T-helper 2 cell treated with Interferon-gamma antibody and Interleukin-4, amounts not matched to agents 5 μg/mL and 100 μg/mL, for 36 hours (primary cell): ENCODE measurements at places on chromosomes 16 and 17.

GRCh38 chr16:25395528-25395927 is 137.9 kb upstream of the ZKSCAN2 start:
- DNase-seq: no peak

DNA sequence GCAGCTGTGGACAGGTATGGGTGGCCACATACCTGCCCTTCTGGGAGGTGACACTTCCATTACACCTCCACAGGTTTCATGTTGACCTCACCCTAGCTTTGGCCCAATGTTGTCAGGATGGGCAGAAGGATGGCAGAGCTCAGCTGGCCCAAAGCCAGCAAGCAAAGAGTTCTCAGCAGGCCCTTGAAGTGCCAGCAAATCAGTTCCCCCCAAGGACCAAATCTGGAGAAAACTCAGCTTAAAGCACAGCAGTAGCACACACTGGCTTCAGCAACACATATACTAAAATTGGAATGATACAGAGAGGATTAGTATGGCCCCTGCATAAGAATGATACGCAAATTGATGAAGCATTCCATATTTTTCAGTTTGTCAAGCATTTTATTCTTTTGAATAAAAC is 13.4 kb downstream of the ARL4D start:
- no peak for DNase-seq

DNA sequence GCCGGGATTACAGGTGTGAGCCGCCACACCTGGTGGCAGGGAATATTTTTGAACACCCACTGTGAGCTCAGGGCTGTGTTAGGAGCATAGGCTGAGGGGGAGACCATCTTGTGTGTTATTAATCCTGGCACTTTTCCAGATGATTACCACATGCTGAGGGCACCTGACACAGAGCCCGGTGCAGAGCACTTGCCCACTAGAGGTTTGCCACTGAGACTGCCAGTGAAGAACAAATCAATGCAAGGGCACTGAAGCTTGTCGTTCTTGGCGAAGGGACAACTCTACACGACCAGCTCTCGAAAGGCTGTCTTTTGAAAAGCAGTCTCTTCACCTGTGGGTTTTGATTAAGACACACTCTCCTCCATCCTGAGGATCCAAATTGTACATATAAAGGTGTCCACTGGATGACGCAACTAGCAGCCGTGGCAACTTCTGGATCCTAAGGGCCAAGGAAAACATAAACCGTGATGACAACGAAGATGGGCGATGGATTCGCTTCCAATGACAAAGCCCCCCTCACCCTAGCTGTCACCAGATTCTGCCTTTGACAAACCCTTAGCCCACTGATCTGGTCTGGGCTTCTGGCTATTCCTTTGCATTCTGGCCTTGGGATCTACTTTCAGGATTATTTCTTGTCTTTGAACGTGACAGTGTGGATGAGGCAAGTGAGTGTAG is 28.7 kb downstream of the WIPI1 start:
- no peak for DNase-seq

DNA sequence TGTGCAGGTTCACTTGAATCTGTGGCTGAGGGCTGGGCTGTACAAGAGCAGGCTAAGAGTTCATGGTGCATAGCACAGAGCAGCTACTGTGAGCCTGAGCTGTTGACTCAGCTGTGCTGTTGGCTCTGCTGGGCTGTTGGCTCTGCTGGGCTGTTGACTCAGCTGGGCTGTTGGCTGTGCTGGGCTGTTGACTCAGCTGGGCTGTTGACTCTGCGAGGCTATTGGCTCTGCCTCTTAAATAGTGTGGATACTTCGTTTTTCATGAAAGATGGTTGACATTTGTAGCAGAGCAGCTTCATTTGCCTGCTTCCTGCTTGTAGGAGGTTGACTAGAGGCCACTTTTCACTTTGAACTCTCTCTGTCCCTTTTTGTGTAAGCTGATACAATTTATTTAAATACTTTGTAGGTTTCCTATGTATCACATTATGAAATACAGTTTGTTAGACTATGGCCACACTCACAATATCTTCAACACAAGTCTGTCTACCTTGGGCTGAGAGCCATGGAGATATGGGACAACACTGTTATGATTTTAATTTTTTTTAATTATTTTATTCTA is 40.3 kb upstream of the CCNF start:
- DNase-seq: no peak

- DNase-seq: peak; percentile 49
These were observed 46.9 kb upstream of the HNF1B start for GRCh38 chr17:37791447-37792399.

DNA sequence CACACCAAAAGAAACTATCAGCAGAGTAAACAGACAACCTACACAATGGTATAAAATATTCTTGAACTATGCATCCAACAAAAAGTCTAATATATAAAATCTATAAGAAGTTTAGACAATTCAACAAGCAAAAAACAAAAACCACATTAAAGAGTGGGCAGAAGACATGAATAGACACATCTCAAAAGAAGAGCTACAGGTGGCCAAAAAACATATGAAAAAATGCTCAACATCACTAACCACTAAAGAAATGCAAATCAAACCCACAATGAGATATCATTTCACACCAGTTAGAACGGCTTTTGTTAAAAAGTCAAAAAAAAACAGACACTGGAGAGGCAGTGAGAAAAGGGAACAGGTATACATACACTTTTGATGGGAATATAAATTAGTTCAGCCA is 348.9 kb upstream of the MAF start:
- no peak for DNase-seq

- DNase-seq: no peak
These were observed 707.4 kb downstream of the MAF start for GRCh38 chr16:78892951-78893733.

DNA sequence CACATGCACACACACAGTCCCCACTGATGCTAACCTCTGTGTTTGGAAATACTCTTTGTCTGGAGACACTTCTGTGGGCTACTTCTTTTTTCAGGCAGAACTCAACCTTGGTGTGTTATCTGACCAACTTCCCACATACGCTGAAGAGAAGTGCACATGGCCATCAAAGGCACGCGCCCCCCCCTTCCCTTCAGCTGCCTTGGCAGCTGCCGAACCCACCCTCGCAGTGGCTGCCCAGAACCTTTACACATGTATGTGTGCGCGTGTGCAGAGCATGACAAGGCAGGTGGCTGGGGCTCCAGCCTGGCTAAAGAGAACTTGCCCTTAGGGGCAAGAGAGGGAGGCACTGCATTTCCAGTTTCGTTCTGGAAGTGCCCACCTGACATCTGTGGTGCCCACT is 3.9 kb downstream of the RAPGEFL1 start:
- no peak for DNase-seq

GRCh38 chr17:80372922-80373570 is 41.9 kb upstream of the ENDOV start:
- no peak for DNase-seq

DNA sequence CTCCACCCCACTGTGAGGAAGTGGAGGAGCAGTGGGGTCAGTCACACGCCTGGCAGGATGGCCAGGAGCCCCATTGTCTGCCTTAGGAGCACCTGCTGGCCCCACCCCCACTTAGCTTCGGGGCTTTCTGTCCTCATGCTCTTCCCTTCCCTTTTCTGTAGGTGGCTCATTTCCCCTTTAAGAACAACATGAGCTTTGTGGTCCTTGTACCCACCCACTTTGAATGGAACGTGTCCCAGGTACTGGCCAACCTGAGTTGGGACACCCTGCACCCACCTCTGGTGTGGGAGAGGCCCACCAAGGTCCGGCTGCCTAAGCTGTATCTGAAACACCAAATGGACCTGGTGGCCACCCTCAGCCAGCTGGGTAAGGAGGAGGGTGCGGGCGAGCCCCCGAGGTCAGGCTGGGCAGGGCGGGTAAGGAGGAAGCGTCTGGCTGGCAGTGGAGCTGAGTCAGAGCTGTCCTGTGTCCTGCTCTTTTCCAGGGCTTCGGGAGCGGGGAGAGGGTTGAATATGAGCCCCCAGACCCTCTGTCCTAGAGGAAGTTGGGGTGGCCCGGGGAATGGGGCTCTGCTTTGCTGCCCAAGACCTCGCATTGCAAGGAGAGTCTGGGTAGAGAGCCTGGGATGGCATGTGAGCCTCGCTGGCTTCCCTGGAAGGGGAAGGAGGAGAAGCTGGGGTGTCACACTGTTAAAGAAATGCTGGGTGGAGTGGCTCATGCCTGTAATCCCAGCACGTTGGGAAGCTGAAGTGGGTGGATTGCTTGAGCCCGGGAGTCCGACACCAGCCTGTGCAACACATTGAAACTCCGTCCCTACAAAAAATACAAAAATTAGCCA is 9.2 kb upstream of the SERPINF1 start:
- DNase-seq: no peak

DNA sequence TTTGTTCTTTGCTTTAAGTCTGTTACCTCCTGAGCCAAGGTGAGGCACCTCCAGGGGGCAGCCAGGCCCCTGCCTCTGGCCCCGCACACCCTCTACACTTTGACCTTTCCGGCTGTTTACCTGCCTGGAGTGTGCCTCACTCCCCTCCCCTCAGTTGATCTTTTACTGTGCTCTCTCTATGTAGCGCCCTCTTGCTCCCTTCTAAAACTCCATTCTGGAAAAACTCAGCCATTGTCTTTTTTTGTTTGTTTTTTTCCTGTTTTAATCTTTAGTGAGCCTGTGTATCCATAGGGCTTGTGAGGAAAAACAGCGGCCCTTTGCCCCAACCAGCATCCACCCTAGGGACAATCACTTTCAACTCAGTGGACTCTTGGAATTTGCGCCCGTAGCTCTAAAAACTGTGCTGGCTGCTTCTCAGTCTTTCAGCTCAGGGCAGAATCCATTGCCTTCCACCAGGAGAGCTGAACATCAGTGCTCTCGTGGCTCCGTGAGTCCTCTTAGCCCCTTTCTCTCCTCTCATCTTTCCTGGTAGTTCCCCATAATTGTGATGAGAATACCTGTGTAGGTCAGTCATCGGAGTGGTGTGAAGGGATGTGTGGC is 4.3 kb downstream of the AMDHD2 start:
- DNase-seq: no peak

GRCh38 chr16:53726625-53727024 is 22.7 kb downstream of the FTO start:
- DNase-seq: no peak

- no peak for DNase-seq
These were observed 5.8 kb downstream of the STX1B start for GRCh38 chr16:31004658-31005057.

GRCh38 chr17:73203135-73203787 is 10.4 kb downstream of the COG1 start:
- DNase-seq: no peak

DNA sequence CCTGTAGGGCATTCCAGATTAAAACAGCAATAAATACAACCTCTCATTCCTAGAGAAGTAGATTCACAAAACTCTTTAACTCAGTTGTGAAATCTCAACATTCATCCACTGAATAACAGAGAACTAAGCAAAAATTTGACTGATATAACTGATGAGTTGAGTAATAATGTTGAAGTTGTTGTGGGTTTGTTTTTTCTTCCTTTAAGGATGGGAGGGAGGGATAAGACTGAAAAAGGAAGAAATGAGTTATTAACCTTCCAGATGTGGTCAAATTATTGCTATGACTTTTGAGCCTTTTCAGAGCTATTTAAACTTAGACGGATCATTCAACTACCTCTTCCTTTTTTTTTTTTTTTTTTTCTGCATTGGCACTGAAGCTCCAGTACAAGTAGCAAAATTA is 38.6 kb downstream of the SKAP1 start:
- DNase-seq: no peak

DNA sequence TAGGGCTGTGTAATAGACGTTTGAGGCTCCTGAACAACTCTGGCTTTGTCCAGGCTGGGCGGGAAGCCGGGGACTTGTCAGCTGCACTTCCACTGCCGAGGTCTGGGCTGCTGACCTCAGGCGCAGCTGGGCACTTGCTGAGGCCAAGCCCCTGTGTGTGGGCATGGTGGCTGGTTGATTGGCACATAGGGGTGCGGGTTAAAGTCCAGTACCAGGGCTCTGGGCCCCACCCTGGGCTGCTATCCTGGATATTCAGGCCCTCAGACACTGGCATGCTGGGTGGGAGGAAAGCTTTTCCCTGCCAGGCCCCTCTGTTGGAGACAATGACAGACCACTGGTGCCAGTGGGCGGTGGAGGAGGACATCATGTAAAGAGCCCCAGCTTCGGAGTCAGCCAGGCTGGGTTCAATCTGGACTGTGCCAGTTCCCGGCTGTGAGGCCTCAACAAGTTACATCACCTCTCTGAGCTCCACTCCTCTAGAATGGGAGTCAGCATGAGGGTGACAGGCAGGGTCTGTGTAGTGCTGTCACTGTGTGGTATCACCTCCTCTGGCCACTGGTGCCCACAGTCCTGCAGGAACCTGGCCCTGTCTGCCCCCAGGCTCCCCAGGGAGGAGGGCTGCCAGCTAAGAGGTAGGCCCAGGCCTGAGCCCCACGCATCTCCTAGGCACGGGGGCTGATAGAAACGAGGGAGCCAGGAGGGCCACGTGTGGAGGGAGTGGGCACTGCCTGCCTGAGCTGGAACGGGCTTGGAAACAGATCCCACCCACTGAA is 42.5 kb downstream of the PSME3IP1 start:
- DNase-seq: no peak

GRCh38 chr16:60729051-60729450 is 1307.2 kb downstream of the CDH8 start:
- DNase-seq: no peak

DNA sequence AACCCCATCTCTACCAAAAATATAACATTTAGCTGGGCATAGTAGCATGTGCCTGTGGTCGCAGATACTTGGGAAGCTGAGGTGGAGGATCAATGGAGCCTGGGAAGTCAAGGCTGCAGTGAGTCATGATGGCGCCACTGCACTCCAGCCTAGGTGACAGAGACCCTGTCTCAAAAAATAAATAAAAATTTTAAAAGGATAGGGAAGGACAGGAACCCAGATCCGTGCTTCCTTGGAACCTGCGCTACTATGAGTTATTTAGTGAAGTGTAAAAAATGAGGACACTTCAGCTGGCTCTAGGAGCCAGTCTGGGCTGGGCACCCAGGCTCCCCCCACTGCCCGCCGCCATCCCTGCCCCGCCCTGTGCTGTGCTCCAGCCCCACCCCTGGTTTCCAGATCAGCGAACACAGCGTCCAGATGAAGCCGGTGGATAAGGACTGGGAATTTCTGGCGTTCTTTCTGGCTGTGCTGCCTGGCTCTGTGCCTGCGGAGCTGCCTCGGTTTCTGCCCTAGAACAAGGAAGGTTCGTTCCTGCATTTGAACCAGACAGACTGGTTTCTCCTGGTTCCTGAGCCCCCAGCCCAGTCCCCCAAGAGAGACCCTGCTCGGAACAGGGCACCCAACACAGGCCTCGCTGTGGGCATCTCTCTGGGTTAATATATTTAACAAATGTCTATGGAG is 18.5 kb downstream of the PLLP start:
- DNase-seq: no peak

GRCh38 chr17:9203771-9204425 is 182.6 kb downstream of the NTN1 start:
- no peak for DNase-seq

DNA sequence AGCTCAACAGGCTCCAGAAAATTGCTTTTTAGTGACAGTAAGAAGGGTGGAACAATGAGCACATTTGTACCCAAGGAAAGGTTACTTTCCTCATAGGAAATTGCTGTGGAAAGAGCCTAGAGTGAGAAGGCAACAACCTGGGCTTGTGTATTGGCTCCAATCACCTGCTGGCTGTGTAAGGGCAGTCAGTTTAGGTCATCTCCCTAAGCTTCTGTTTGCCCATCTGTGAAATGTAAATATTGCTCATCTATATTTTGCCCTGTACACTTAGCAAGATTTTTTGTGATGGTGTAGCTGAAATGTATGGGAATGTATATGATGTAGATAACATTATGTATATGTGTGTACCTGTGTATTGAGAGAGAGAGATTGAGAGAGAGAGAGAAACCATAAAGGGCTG is 225.2 kb upstream of the MPHOSPH6 start:
- DNase-seq: no peak

- no peak for DNase-seq
These were observed 36.8 kb upstream of the CBFA2T3 start for GRCh38 chr16:89013692-89014402.
